ENCODE measurements at places on chromosomes 6 and 20. TPM values are rescaled to one million over a fixed set of nuclear protein-coding genes. Genes with fewer than 3 reads are reported as not detected.

GRCh38 chr20:14643146-14643545 is 305.7 kb upstream of the FLRT3 start:
- no peak overlapping the region for H3K27ac ChIP-seq
- no peaks in the 10 kb centered on the region for H3K27me3 ChIP-seq
- H3K4me3 ChIP-seq: no peak overlapping the region
- H3K36me3 ChIP-seq: no peaks in the 10 kb centered on the region
- no peaks in the 10 kb centered on the region for H3K4me1 ChIP-seq

GRCh38 chr6:35094183-35094582 is 47.0 kb downstream of the TCP11 start:
- no peaks in the 10 kb centered on the region for H3K27me3 ChIP-seq
- no peaks in the 10 kb centered on the region for H3K4me1 ChIP-seq
- no peak overlapping the region for H3K4me3 ChIP-seq

MEP1A gene
- total RNA-seq: 0.38 TPM

EPB41L2 gene
- 63.0 TPM for total RNA-seq
